T47D (cell line): ENCODE measurements at places on chromosomes 1 and 21.

- no peak for DNase-seq
Measured at GRCh38 chr1:217369996-217370551, 260.8 kb downstream of the GPATCH2 start.

DNA sequence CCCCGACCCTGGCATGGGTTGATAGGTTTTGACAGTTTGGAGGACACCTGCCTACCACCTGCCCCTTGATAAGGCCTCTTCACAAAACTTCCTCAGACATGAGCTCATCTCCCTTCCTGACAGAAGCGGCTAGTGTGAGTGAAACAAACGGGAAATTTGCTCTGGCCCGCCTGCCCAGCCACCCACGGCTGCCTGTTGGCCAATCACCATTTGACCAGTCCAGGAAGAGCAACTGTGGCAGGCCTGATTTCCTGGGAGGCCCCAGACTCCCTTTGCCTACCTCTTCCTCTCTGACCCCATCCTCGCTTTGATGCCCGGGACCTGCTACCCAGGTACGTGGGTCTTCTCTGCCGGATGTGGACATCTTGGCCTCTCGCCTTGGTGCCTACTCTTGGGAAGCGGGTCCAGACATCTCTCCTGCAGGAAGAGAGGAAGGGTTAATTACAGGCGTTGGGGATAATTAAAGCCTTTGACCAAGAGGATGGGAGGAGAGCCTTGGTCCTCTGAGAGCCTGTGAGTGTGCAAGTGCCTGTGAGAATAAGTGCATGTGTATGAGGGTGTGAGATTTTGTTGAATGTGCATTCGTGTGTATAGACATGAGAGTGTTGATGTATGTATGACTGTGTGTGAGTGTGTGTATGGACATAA is 1.1 kb upstream of the EPHA2 start:
- no peak for DNase-seq

- no peak for DNase-seq
Measured at GRCh38 chr1:56867491-56867890, 12.9 kb downstream of the C8A start.

DNA sequence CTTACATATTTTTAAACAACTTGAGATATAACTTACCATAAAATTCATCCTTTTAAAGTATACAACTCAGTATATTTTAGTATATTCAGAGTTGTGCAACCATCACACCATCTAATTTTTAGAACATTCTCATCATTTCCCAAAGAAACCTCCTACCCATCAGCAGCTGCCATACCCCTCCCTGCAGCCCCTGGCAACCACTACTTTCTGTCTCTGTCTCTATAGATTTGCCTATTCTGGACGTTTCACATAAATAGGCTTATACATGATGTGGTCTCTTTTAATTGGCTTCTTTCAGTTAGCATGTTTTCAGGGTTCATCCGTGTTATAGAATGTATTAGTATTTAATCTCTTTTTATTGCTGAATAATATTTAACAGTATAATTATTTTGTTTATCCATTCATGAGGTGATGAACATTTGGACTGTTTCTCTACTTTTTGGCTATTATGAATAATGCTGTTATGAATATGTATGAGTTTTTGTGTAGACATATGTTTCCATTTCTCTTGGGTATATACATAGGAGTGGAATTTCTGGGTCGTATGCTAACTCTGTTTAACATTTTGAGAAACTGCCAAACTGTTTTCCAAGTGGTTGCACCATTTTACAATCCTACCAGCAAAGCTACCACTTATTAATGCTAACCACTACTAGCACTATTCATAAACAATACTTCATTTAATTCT is 29.5 kb downstream of the WDR26 start:
- no peak for DNase-seq

- DNase-seq, result no peak
Measured at GRCh38 chr21:34115160-34115559, 41.8 kb downstream of the MRPS6 start.

DNA sequence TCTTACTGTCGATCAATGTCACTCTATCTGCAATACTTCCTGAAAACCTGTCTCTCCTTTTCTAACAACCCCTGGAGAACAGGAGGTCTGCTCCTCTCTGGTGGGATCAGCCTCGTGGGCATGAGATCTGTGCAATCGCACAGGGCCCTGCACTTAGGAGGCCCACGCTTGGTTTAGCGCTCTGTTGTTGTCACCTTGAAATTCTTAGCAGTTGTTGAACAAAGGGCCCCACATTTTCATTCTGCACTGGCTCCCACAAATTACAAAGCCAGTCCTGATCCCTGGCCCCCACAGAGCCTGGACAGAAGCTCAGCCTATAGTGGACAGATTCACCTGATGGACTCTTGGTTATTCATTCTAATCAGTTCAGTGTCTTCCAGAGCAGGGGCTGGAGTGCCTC is 18.6 kb downstream of the SPOCD1 start:
- DNase-seq, result no peak

DNA sequence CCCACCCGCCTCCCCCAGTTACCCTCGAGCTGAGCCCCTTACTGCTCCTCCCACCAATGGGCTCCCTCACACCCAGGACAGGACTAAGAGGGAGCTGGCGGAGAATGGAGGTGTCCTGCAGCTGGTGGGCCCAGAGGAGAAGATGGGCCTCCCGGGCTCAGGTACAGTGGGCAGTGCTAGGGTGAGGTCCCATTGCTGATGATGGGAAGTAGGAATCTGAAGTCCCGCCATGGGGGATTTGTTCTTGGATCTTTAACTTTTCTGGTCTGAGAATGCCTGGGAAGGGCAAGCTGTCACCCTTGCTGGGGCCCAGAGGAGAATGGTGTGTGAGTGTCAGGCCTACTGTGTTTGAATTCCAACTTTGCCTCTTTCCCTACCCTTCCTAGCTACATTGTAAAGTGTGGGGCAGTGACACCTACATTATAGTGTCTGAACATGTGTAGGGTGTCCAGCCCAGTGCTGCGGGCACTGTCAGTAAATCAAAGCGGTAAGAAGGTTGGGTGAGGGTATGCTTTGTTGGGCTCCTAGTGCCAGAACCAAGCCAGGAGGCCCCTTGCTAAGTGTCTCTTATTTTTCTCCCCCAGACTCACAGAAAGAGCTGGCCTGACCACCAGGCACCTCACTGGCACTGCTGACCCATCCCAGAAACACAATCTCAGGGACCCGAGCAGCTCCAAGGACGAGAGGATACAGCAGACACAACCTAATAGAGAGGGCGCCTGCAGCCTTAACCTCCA is 44.7 kb downstream of the YARS1 start:
- DNase-seq, result no peak
